Thoracic aorta (tissue), 2 donors: ENCODE measurements at places on chromosomes 11 and 22.

- peaks cover 15% of the 10 kb centered on the region for H3K36me3 ChIP-seq
- DNase-seq, result no peak
- no peak overlapping the region for H3K27ac ChIP-seq
Observed at GRCh38 chr11:111785886-111786412, 19.8 kb upstream of the PPP2R1B start.

- H3K27ac ChIP-seq, result no peak overlapping the region
- H3K4me1 ChIP-seq, result no peaks in the 10 kb centered on the region
- no peaks in the 10 kb centered on the region for H3K27me3 ChIP-seq
- H3K36me3 ChIP-seq, result no peaks in the 10 kb centered on the region
Observed at GRCh38 chr11:5232176-5232575, 2.1 kb downstream of the HBD start.

GRCh38 chr11:121559606-121560200 is 106.9 kb upstream of the SORL1-AS1 start:
- no peak overlapping the region for H3K27ac ChIP-seq
- H3K4me1 ChIP-seq, result no peaks in the 10 kb centered on the region
- no peaks in the 10 kb centered on the region for H3K27me3 ChIP-seq
- no peak overlapping the region for H3K4me3 ChIP-seq

DNA sequence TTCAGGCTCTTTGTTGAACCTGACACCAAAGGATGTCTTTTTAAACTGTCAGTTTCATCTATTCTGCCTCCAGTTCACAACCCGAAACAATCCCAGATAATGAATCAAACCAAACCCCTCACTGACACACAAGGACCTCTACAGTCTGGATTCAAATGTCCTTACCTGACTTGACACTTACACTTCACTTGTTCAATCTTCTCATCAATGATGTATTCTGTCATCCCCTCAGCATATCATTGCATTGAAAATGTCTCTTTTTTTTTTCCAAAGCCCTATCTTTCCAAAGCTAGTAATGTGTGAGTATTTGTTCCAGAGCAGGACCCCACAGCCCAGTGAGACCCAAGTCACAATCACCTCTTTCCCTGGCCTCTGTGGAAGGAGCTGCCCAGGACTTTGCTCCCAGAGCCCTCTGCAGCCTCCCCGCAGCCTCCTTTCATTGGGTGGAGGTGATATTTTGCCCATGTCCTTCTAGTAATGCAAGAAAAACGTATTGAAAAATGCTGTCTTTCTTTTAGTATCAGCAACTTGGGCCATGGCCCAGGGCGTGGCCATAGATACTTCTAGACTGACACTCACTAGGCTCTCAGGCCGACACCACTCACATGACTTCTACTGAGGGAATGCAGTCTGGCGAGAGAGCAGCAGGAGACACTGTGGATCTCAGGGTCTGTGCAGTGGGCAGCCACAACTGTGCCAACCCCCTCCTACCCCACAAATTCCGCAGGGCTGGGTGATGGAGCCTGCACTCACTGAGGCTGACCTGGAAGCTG is 18.2 kb downstream of the RFPL3 start:
- no peak overlapping the region for H3K27ac ChIP-seq
- no peaks in the 10 kb centered on the region for H3K4me1 ChIP-seq
- no peak for DNase-seq
- H3K4me3 ChIP-seq, result no peak overlapping the region

GRCh38 chr11:44702889-44703288 is 23.9 kb upstream of the TSPAN18 start:
- no peak for DNase-seq
- H3K27ac ChIP-seq, result no peak overlapping the region
- H3K4me1 ChIP-seq, result no peaks in the 10 kb centered on the region
- H3K27me3 ChIP-seq, result no peaks in the 10 kb centered on the region

GRCh38 chr11:79441461-79441875 is 638 bp upstream of the TENM4 start:
- no peak for DNase-seq
- H3K27me3 ChIP-seq, result no peaks in the 10 kb centered on the region
- H3K36me3 ChIP-seq, result no peaks in the 10 kb centered on the region
- H3K27ac ChIP-seq, result peak overlapping the region; percentile 88

DNA sequence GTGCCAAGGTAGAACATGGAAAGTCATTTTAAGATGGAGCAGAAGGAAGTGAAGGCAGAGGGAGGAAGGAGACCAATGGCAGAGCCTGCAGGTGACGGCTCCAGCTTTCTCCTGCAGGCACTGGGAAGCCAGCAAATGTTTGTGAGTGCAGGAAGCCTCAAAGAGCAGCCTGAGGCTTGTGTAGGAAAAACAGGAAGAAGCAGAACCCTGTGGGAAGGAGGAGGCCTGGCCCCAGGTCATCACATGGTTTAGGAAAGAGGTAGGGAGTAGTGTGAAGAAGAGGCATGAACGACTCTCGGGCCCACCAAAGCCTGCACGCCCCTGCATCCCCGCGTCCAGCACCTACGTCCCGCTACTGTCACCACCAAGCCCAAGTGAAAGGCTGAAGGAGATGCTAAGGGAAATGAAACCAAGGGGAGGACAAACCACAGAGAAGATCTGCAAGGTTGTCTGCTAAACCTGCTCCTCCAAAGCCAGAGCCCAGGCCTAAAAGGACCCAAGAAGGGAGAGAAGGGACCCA is 151.5 kb downstream of the CHST1 start:
- H3K27ac ChIP-seq, result no peak overlapping the region
- no peaks in the 10 kb centered on the region for H3K27me3 ChIP-seq
- no peaks in the 10 kb centered on the region for H3K4me1 ChIP-seq
- DNase-seq, result no peak
- H3K36me3 ChIP-seq, result no peaks in the 10 kb centered on the region
- no peak overlapping the region for H3K4me3 ChIP-seq

GRCh38 chr11:47571895-47572294 is 6.5 kb downstream of the PTPMT1 start:
- no peaks in the 10 kb centered on the region for H3K4me1 ChIP-seq
- DNase-seq, result no peak
- H3K4me3 ChIP-seq, result no peak overlapping the region
- H3K36me3 ChIP-seq, result peaks cover 28% of the 10 kb centered on the region

- no peaks in the 10 kb centered on the region for H3K4me1 ChIP-seq
- H3K27ac ChIP-seq, result no peak overlapping the region
Observed at GRCh38 chr11:11336664-11337063, 16.4 kb downstream of the CSNK2A3 start.

DNA sequence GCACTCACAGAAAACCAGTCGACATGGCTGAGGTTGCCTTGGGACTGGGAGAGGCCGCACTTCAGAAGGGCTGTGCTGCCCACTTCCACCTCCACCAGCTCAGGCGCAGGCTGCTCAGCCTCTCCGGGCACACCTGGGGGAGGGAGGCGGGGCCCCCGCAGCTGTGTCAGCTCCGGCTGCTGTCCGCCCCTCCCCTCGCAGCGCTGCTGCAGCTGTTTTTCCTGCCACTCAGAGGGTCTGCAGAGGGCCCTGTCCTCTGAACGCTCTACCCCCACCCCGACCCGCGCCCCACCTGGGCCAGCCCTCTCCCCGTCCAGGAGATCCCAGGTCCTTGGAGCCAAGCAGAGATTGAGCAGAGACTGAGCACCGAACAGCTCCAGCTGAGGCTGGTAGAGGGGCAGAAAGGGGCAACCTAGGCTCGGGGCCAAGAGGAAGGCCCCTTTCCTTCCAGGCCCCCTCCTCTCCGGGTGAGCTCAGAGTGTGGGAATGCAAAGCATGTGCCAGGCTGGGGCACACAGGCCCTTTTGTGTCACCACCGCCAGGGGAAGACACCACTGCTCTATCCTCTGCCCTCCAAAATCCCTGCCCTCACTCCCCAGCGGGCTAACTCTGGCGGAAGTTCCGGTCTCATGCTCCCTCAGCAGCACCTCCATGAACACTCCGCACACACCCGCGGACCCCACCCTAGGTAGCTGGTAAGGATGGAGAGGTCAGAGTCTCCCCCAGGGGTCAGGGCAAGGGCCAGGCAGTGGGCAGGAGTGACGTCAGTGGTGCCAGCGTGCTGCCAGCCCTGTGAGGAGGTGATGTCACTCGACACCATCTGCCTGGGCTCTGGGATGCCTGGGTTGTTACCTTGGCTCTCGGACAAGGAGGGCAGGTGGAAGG is 1.6 kb downstream of the MCAM start:
- H3K36me3 ChIP-seq, result peaks cover 37% of the 10 kb centered on the region
- H3K4me1 ChIP-seq, result peaks cover 30% of the 10 kb centered on the region
- peak overlapping the region; percentile 99 for H3K27ac ChIP-seq
- no peak for DNase-seq

GRCh38 chr22:49589301-49589700 is 238.4 kb downstream of the BRD1 start:
- no peak overlapping the region for H3K27ac ChIP-seq
- H3K27me3 ChIP-seq, result no peaks in the 10 kb centered on the region
- no peak overlapping the region for H3K4me3 ChIP-seq
- H3K36me3 ChIP-seq, result no peaks in the 10 kb centered on the region

GRCh38 chr11:61769169-61769920 is 16.9 kb downstream of the MYRF start:
- no peak for DNase-seq
- no peaks in the 10 kb centered on the region for H3K36me3 ChIP-seq
- no peaks in the 10 kb centered on the region for H3K27me3 ChIP-seq

GRCh38 chr22:49983148-49984042 is 22.8 kb downstream of the PIM3 start:
- no peaks in the 10 kb centered on the region for H3K36me3 ChIP-seq
- peak overlapping the region; percentile 47 for H3K4me3 ChIP-seq
- no peak overlapping the region for H3K27ac ChIP-seq

- H3K4me1 ChIP-seq, result peaks cover 11% of the 10 kb centered on the region
- H3K27ac ChIP-seq, result no peak overlapping the region
- no peaks in the 10 kb centered on the region for H3K36me3 ChIP-seq
- no peak for DNase-seq
Observed at GRCh38 chr22:49103314-49104059, 724.2 kb downstream of the BRD1 start.

DNA sequence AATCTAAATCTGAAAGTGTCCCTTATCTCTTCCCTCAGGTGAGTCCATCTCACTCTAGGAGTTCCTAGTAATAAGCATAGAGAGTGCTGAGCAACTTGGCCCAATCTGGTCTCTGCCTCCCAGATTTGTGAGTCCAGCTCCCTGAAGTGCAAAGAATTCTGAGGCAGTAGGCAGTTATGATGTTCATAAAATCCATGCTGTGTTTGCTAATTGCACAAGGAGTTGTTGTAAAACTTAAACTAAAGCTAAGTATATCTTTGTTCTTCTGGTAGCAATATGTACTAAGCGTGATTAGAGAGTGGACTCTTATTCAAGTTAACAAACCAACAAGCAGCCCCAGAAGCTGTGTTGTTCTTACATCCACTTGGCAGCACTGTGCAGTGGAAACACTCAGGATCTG is 7.6 kb upstream of the PTH start:
- no peak overlapping the region for H3K4me3 ChIP-seq
- H3K36me3 ChIP-seq, result no peaks in the 10 kb centered on the region
- H3K27me3 ChIP-seq, result no peaks in the 10 kb centered on the region
- H3K27ac ChIP-seq, result no peak overlapping the region
- no peaks in the 10 kb centered on the region for H3K4me1 ChIP-seq
- no peak for DNase-seq

GRCh38 chr22:37425800-37426705 is 1.2 kb downstream of the ELFN2 start:
- no peak for DNase-seq
- no peaks in the 10 kb centered on the region for H3K36me3 ChIP-seq
- H3K27me3 ChIP-seq, result no peaks in the 10 kb centered on the region
- no peak overlapping the region for H3K27ac ChIP-seq
- H3K4me3 ChIP-seq, result no peak overlapping the region
- peaks cover 12% of the 10 kb centered on the region for H3K4me1 ChIP-seq

DNA sequence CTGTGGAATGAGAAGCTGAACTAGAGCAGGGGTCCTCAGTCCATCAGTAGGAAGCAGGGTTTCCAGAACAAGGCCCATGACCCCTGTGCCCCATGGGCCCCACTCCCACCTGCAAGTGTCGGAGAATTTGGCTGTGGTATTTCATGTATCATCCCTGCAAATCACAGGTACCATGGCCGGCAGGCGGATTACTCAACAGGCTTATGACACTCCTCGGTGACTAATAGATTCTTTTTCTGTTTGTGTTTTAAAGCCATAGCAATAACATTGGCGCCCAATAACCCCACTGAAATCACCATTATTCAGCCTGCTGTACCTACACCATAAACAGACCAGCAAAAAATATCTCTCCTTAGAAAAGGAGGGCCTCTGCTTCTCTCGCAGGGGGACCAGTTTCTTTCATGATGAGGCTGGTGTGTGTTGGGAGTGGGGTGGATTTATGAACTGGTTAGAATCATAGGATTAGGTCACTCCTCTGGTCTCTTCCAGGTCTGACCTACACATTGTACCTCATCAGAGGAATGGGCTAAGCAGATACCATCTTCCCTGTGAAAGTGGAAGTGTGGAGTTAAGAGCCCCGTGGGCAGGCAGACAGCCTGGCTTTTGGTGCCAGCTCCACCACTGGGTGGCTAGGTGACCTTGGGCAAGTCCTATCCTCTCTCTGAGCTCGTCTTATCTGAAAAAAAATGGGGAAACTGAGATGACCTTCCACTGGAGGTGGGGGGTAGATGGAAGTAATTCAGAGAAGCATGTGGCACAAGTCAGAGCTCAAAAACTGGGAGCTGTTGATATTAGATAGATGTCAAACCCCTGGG is 60.2 kb upstream of the WNT11 start:
- H3K36me3 ChIP-seq, result no peaks in the 10 kb centered on the region
- H3K27ac ChIP-seq, result no peak overlapping the region
- H3K4me3 ChIP-seq, result no peak overlapping the region
- H3K4me1 ChIP-seq, result no peaks in the 10 kb centered on the region
- H3K27me3 ChIP-seq, result no peaks in the 10 kb centered on the region
- DNase-seq, result no peak

DNA sequence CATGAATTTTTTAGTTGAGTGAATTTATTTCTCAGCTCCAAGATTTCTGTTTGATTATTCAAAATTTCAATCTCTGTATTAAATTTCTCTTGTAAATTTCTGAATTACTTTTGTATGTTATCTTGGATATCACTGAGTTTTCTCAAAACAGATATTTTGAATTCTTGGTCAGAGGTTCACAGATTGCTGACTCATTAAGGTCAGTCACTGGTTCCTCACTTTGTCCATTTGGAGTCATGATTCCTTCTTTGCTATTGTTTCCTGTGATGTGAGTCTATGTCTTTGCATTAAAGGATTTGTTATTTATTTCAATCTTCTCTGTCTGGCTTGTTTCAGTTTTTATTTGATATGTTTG is 10.2 kb upstream of the IL17RA start:
- no peaks in the 10 kb centered on the region for H3K36me3 ChIP-seq
- H3K27ac ChIP-seq, result no peak overlapping the region
- no peaks in the 10 kb centered on the region for H3K27me3 ChIP-seq
- no peak overlapping the region for H3K4me3 ChIP-seq
- H3K4me1 ChIP-seq, result no peaks in the 10 kb centered on the region

- no peaks in the 10 kb centered on the region for H3K27me3 ChIP-seq
- no peak for DNase-seq
- no peaks in the 10 kb centered on the region for H3K36me3 ChIP-seq
- H3K4me3 ChIP-seq, result no peak overlapping the region
- H3K4me1 ChIP-seq, result no peaks in the 10 kb centered on the region
Observed at GRCh38 chr22:32602154-32602553, 127.5 kb downstream of the FBXO7 start.

GRCh38 chr11:95697614-95698408 is 91.8 kb downstream of the FAM76B start:
- H3K27ac ChIP-seq, result no peak overlapping the region
- H3K36me3 ChIP-seq, result no peaks in the 10 kb centered on the region
- peaks cover 13% of the 10 kb centered on the region for H3K4me1 ChIP-seq
- no peak overlapping the region for H3K4me3 ChIP-seq
- no peak for DNase-seq

GRCh38 chr11:10480760-10481159 is 25.7 kb downstream of the AMPD3 start:
- H3K4me1 ChIP-seq, result no peaks in the 10 kb centered on the region
- H3K27ac ChIP-seq, result no peak overlapping the region
- H3K4me3 ChIP-seq, result no peak overlapping the region

GRCh38 chr11:119723243-119723951 is 5.6 kb downstream of the NECTIN1 start:
- peaks cover 23% of the 10 kb centered on the region for H3K4me1 ChIP-seq
- H3K36me3 ChIP-seq, result no peaks in the 10 kb centered on the region
- DNase-seq, result no peak
- no peaks in the 10 kb centered on the region for H3K27me3 ChIP-seq
- H3K27ac ChIP-seq, result no peak overlapping the region
